Heart right ventricle (tissue), 16 donors: ENCODE measurements at places on chromosomes 2 and 18.

GRCh38 chr2:219851801-219852481, 224.5 kb downstream of the SLC4A3 start:
- DNase-seq = no peak

DNA sequence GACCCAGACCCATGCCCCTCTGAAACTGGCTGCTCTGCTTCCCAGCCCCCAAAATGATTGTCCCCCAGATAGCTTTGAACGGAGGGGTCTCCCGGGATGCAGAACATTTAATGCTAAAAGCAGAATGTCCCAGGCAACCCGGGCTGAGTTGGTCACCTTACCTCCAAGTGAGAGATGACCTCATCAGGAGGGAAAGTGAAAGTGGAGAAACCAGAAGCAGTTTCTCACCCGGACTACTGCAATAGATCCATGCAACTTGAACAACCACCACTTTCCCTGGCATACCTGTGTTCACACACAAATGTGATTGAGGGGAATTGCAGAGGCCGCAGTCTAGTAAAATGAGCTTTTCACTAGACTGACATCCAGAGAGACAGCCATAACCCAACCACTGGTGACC, 75.3 kb upstream of the NPAS2 start:
- no peak for DNase-seq

DNA sequence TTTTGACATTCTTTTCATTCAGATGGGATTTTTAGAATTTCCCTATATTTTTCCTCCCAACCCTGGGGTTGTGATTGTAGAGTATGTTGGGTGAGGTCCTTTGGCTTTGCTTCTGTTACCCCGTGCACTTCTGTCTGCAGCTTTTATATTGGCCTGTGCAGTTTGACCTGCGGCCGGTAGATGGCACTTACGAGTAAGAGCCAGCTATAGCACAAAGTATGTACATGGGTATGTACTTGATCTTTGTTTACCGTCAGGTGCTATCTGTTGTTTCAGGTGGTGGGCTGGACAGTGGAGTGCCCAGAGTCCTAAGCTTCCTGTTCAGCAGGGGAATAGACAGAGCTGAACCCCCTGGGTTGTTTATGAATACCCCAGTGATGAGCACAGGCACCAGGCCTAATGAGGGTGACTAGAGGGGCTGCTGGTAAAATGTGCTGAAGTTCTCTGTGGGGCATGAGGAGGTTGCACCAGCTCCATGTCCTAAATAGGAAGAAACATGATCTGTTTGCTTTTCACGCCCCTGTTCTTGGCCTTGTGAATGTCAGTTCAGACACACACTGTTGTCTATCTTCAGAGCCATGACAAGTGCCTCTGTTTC, 58.9 kb upstream of the THUMPD2 start:
- DNase-seq = no peak

DNA sequence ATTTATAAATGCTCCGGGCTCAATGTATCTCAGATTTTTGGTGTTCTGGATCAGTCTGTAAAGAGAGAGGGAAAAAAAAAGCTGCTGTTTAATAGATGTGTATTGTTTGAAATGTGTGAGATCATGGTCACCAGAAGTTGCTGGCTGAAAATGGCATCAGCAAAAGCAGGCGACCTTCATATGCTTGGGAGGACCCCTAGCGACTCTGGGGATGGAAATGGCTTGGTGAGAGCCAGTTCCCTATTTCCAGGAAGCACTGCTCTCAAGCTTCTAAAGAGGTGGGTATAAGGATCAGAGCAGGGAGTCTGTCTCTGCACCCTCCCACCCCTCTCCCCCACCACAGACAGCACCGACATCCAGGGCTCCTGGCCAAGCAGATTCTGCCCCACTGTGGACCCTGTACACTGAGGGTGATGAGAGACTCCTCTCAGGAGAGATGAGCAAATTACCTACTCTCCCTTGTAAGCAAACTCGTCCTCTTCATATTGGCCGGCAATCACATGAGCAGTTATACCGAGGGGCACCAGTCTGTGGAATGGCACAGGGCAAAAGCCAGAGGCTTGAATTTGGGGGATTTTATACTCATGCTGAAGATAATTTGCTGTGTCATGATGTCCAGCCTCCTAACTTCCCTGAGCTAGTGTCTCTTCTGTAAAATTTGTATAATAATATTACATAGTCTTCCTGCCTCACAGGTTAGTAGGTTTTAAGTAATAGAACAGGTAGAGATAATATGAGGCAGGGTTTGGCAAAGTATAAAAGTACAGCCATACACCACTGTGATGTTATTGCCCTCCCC, 29.6 kb downstream of the LHCGR start:
- DNase-seq = no peak

GRCh38 chr2:207468488-207468887, 61.3 kb upstream of the CREB1 start:
- no peak for DNase-seq

GRCh38 chr18:77622009-77622692, 372.5 kb downstream of the GALR1 start:
- DNase-seq = peak; percentile 25

- no peak for DNase-seq
Observed at GRCh38 chr2:78417355-78417754, 608.1 kb upstream of the REG3G start.

- no peak for DNase-seq
Observed at GRCh38 chr2:233379441-233379840, 25.1 kb downstream of the DGKD start.

GRCh38 chr2:113886479-113887008, 3.3 kb upstream of the ACTR3 start:
- no peak for DNase-seq

DNA sequence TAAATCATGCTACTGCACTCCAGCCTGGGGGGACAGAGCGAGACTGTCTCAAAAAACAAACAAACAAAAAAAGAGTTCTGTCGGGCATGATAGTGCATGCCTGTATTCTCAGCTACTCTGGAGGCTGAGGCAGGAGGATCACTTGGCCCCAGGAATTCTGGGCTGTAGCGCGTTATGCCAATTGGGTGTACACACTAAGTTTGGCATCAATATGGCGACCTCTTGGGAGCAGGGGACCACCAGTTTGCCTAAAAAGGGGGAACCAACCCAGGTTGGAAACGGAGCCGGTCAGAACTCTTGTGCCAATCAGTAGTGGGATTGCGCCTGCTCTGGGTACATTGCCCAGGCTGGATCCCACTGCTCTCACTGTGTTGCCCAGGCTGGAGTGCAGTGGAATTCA, 49.7 kb downstream of the SDC1 start:
- DNase-seq = no peak

DNA sequence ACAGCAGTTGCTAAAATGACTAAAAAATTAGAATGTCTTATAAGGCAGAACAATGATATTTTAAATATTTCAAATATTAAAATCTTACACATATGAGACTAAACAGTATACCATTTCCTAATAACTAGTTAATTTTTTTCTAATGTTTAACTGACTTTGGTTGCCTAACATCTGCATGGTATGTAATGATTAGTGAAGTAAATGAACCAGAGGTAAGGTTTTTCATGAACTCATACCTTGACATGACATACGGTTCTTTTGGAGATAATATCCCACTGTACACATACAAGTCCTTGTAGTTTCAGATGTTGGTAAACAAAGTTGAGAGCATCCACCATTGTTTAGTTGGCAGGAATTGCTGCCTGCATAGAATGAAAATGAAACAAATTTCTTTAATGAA, 1360.2 kb downstream of the LRP1B start:
- no peak for DNase-seq

DNA sequence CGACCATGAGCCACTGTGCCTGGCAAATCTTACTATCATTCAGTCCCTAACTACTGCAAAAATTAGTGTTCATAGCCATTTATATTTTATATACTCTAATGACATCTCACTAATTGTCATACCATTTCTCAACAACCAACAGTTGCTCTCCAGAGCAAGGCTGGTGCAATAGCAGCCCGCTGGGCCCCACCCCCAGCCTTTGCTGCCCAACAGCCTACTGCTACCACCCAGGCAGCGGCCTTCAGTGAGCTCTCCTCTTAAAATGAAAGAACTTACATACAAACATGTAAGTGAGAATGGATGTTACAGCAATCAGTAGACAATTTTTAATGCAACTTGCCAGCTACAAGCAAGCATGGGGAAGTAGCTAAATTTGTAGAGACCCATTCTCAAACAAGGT, 90.5 kb downstream of the HNRNPLL start:
- no peak for DNase-seq

- DNase-seq = no peak
Observed at GRCh38 chr2:12350821-12351220, 365.9 kb upstream of the TRIB2 start.

- no peak for DNase-seq
Observed at GRCh38 chr18:58338141-58338540, 290.8 kb downstream of the ALPK2 start.

GRCh38 chr2:26691161-26691560, 1.4 kb upstream of the KCNK3 start:
- no peak for DNase-seq

- peak; percentile 94 for DNase-seq
Observed at GRCh38 chr2:197804049-197804757, at the start of gene PLCL1. TSS of gene PLCL1 (plus strand) at chr2:197804593.

- no peak for DNase-seq
Observed at GRCh38 chr2:96763511-96764252, 3.0 kb downstream of the CNNM4 start.

GRCh38 chr2:215843579-215843978, 169.8 kb downstream of the MREG start:
- no peak for DNase-seq

GRCh38 chr2:203685081-203685621, 21.3 kb upstream of the CD28 start:
- peak; percentile 49 for DNase-seq

DNA sequence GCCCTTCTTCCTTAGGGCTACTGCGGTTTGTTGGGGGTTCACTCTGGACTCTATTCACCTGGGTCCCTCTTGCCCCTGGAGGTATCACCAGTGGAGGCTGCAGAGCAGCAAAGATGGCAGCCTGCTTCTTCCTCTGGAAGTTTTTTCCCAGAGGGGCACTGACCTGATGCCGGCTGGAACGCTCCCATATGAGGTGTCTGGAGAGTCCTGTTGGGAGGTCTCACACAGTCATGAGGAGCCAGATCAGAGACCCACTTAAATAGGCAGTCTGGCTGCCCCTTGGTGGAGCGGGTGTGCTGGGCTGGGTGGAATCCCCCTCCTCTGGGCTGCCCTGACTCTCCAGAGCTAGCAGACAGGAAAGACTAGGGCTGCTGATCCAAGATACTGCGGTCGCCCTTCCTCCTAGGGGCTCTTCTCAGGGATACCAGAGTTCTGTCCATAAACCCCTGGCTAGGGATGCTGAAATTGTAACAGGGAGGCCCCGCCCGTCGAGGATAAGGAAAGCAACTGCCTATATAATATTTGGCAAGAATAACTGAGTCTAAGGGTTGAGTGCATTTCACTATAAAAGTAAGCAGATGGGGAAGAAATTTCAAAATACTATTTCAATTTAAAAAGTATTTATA, 140.7 kb downstream of the NOL4 start:
- no peak for DNase-seq

DNA sequence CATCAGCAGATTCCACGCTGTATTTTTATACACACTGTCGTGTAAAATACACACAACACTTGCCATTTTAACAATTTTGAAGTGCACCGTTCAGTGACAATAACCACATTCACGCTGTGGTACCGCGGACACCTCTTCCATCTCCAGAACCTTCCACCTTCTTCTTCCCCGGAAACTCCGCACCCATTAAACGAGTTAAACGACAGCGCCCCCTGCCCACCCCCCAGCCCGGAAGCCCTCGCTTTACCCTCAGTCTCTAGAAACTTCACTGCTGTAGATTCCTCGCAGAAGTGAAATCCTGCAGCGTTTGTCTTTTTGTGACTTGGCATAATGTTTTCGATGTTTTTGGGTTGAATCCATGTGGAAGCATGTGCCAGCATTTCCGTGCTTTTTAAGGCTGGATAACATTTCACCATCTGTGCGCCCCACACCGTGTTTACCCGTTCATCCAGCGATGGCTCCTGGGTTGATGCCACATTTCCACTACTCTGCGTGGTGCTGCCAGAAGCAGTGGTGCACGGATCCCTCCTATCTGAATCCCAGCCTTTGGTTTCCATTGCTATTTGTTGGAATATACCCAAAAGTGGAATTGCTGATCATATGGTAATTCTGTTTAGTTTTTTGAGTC, 32.0 kb upstream of the TMEM18 start:
- no peak for DNase-seq

- no peak for DNase-seq
Observed at GRCh38 chr2:201185863-201186262, 2.9 kb downstream of the CASP10 start.

DNA sequence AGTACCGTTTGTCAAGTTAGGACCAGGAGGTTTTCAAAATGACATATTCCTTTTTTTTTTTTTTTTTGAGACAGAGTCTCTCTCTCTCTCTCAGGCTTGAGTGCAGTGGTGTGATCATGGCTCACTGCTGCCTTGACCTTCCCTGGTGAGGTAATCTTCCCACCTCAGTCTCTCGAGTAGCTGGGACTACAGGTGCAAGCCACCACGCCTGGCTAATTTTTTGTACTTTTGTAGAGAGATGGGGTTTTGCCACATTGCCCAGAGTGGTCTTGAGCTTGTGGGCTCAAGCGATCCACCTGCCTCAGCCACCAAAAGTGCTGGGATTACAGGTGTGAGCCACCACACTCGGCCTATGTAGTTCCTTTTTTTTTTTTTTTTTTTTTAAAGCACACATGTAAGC, 127.9 kb upstream of the SEC11C start:
- no peak for DNase-seq

- DNase-seq = no peak
Observed at GRCh38 chr18:46352520-46353250, 248.5 kb downstream of the HAUS1 start.

DNA sequence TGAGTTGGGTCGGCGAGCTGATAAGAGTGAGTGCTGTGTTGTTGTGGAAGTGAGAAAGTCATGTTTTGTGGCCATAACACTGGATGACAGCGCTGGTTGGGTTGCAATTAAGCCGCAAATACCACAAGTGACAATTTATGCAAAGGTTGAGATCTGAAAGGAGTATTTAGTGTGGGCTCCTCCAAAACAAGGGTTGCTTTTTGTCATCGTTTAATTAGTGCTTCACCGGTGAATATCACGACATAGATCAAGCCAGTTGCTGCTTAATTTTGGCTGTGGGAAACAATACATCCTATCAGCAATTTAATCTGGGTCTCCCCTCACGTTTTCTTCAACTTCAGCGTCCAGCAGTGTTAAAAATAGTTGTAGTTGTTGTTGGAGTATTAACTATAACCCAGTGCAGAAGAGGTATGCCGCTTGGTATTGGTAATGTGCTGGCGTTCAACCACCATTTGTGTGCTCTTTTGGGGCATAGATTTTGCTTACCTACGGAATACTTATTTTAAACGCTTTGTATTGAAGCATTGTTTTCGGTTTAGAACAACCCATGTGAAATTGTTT, 662 bp downstream of the ACVR2A start:
- no peak for DNase-seq

GRCh38 chr2:71530211-71530610, 76.8 kb downstream of the DYSF start:
- no peak for DNase-seq

- no peak for DNase-seq
Observed at GRCh38 chr2:10193851-10194820, 71.6 kb downstream of the RRM2 start.

GRCh38 chr2:120791243-120791961, 55.7 kb downstream of the GLI2 start:
- no peak for DNase-seq
